ENCODE measurements at places on chromosomes 5 and 9.
A peak's percentile ranks its signal among the peaks of the same experiment; 100 is the strongest.

GRCh38 chr5:38465702-38466423 is 90.6 kb downstream of the LIFR start:
- H3K4me1 ChIP-seq = no peaks in the 10 kb centered on the region
- no peak overlapping the region for H3K4me3 ChIP-seq
- no peak for ATAC-seq
- no peaks in the 10 kb centered on the region for H3K36me3 ChIP-seq

DNA sequence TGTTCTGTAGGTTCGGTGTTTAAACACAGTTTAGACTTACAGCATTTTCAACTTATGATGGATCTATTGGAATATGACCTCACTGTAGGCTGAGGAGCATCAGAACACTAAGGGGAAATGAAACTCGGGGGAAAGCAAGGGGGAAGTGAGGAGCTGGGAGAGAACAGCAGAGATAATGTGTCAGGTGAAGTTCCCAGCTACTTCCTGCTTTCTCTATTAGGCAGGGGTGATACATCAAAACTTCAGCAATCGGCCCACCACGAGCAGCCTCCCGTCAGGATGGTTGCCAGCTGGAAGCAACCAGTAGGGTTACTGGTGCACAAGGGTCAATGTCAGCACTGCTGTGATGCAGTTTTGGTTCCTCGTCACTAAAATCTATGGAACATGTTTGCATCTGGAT is 34.3 kb downstream of the FAT2 start:
- peak overlapping the region; percentile 9 for H3K27ac ChIP-seq
- H3K36me3 ChIP-seq = no peaks in the 10 kb centered on the region
- no peak overlapping the region for H3K4me3 ChIP-seq

DNA sequence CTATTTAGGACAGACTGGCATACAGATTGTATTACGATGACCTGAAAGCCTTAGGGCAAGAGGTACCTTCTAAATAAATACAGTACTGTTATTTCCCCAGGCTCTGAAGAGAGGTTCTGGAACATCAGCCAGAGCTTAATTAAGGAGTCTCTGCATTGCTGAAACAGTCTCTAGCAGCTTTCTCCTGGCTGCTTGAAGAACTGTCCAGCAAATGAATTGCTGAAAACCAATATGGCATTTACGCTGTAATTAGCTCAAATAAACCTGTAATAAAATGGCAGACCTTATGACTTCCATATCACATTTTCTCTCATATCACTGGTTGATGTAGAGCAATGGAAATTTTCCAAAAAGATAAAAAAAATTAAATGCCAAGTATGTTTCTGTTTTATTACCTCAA is 636.3 kb downstream of the GABRG2 start:
- no peaks in the 10 kb centered on the region for H3K4me1 ChIP-seq
- H3K36me3 ChIP-seq = no peaks in the 10 kb centered on the region
- ATAC-seq = no peak
- H3K27ac ChIP-seq = no peak overlapping the region
- H3K27me3 ChIP-seq = no peaks in the 10 kb centered on the region

- peaks cover 6% of the 10 kb centered on the region for H3K4me1 ChIP-seq
- no peak overlapping the region for H3K27ac ChIP-seq
- no peak for ATAC-seq
- no peak overlapping the region for H3K4me3 ChIP-seq
Observed at GRCh38 chr5:53091289-53091688, 18.3 kb downstream of the MOCS2 start.

All from stimulated activated memory B cell treated with anti-CD40 and anti-IgM and Interleukin-4, amounts not matched to agents 10 μg/mL and 1 μg/mL and 100 μg/mL, for 72 hours (primary cell).